CD4-positive, alpha-beta T cell treated with Interleukin-10 for 1 hour (primary cell): ENCODE measurements at places on chromosomes 4 and X.

GRCh38 chr4:139553751-139554641 lies 2.0 kb downstream of the SETD7 start:
- no peak for DNase-seq

- DNase-seq = no peak
Measured at GRCh38 chrX:18898492-18898891, 85.4 kb downstream of the PHKA2 start.

GRCh38 chr4:2827071-2827873 lies 16.4 kb upstream of the ADD1 start:
- DNase-seq = no peak

GRCh38 chrX:46978341-46979291 lies 66.4 kb downstream of the JADE3 start:
- peak; percentile 67 for DNase-seq

- DNase-seq = peak; percentile 82
Measured at GRCh38 chrX:23773601-23774175, 9.3 kb upstream of the SAT1 start.

DNA sequence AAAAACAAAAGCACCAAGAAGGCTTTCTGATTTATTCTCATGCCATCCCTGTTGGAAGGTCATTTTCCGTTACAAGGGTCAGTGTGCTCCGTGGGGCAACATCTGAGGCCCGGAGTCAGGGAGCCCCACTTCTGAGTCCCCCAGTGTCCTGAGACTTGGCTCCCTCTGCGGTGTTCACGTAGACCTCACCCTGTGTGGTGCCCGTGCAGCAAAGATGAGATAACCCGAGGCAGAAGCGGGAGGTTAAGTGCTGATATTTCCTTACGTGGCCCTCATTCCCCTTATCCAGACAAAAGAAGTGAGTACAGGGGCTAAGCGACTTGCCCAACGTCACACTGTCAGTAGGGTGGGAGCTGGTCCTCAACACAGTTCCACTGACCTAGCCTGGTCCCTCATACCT lies 3.5 kb downstream of the JAKMIP1 start:
- DNase-seq = no peak

GRCh38 chr4:39822662-39823061 lies 124.7 kb downstream of the UBE2K start:
- DNase-seq = no peak

DNA sequence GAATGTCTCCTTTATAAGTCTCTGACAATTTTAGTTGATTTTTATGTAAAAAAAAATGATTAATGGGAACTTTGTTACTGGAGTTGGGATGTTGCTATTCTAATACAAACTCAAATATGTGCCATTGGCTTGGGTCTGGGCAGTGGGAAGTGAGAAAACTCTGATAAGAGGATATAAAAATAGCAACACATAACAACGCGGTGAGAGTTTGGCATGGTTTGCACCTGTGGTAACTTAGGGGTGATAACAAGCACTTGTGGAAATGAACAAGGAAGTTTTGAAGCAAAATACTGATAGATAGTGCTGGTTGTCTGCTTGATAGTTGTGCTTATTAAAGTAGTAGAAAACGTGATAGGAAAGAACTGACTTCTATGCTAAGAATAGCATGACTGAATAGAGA lies 743.3 kb upstream of the AGA start:
- DNase-seq = no peak

GRCh38 chr4:14254252-14254651 lies 626.7 kb upstream of the BOD1L1 start:
- no peak for DNase-seq

GRCh38 chr4:77605210-77605902 lies at the start of gene CXCL13:
TSS of gene CXCL13 (plus strand) at chr4:77605820. CDS start at chr4:77605866, 46 bp downstream.
- no peak for DNase-seq

DNA sequence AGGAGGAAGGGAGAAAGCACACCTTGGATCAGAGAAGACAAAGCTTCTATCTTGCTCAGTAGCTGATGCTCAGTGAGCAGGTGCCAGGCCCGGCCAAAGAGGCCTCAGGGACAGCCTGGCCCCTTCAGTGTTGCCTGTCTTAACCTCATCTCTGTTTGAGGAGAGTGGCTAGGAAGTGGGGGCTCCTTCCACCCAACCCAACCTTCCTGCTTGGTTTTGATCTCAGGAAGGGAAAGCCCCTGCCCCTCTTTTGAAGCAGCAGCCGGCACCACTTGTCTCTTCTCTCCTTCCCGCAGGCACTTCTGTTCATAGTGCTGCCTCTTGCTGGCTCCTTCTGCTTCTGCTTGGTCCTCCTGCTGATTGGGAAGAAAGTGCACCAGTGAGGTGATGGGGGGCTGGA lies 2.4 kb upstream of the AFF2 start:
- DNase-seq = no peak

DNA sequence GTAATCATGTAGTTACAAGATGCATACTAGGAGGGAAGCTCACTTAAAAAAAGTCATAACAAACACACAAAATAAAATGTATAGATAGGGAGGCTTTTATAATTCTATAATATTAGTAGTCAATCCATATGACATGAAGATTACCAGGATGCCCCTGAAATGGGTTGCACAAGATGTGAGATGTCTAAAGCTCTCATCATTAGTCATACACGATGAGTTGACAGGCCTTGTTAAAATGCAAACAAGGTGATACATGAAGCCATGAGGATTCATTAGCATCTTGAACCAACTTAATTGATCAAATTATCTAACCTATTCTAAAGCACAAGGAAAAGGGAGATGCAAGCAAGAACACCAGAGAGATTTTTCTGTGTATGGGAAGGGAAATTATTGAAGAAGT lies 470.2 kb downstream of the IQCM start:
- DNase-seq = no peak

GRCh38 chr4:174144106-174144505 lies 139.4 kb downstream of the FBXO8 start:
- no peak for DNase-seq

DNA sequence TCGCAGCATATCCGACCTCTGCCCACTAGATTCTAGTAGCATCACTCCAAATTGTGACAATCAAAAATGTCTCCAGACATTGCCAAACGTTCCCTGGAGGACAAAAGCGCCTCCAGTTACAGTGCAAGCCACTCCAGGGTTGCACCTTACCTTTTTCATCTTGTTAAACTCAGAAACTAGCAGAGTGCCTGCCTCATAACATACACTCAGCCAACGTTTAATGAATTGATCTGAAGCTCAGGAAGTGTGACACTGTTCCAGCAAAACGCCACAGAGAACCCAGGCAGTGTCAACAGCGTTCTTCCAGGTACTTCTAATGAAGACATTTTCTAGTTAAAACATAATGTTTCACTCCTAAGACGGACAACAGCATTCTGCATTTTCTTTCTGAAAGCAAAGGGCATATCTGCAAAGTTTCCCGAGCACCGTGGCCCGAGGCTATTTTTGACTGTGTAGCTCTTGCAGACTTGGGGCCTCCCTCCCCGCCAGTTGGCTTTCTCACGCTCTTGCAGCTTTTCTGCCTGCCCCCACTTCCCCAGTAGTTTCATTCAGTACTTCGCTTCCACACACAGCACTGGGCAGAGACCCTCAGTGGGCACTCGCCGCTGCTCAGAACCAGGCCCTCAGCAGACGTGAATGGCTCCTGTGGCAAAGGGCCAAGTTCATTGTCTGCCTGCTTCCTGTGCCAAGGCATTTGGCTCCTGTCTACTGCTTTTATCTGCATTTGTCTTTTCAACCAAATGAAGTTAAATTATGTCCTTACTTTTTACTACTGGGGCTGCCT lies 133.4 kb upstream of the TTC29 start:
- DNase-seq = no peak

- DNase-seq = no peak
Measured at GRCh38 chrX:38233891-38234667, 13.4 kb upstream of the SRPX start.

GRCh38 chr4:156970501-156971164 lies 966 bp downstream of the PDGFC start:
- DNase-seq = no peak

DNA sequence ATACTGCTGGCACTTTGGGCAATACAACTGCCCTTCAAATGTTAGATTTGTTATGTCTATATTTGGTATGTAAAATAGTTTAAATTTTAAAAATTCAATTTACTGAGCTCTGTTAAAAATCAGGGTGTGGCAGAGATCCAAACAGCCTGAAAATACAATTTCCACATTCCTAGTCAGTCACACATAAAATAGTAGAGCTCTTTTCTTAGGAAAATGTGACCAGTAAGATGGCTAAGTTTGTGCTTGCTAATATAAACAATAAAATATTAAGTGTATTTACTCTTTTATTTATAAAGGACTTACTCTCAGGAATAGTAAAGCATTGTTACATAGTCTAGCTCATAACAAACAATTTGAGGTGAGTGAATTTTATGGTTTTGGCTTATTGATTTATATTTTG lies 200.2 kb downstream of the DKK2 start:
- DNase-seq = no peak

- DNase-seq = no peak
Measured at GRCh38 chr4:113951263-113951662, 28.2 kb downstream of the ARSJ start.

DNA sequence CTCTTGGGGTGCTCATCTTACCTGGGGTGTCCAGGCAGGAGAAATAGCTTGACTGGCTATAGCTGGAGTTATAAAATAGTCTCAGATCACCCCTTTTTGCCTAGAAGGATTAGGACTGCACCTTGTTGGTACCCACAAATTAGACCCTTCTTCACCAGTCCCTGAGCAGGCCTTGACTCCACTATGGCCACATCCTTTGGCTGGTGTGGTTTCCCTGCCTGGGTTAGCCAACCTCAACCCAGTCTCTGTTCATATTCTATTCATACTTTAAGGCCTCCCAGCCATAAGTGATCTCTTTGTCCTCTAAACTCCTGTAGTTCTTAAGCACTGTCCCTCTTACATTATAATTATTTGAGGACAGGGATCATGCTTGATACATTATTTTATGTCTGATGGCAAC lies 69.4 kb downstream of the ARX start:
- no peak for DNase-seq

DNA sequence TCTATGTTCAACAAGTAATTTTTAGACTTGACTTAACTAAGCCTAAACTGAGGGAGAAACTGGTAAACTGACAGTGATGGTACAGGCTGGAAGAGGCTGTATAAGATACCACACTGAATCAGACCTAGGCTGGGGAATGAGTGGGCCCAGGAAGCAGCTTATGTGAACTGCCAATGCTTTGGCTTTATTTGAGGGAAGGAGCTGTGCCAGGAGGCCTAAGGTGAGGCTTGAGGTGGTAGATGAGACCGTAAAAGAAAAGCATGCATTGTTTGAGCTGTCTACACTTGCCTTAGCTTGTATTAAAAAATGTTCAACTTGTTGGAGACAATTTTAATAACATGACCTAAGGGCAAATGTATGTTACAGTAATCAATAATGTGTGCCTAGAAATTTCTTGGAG lies 96.2 kb downstream of the RS1 start:
- DNase-seq = no peak

DNA sequence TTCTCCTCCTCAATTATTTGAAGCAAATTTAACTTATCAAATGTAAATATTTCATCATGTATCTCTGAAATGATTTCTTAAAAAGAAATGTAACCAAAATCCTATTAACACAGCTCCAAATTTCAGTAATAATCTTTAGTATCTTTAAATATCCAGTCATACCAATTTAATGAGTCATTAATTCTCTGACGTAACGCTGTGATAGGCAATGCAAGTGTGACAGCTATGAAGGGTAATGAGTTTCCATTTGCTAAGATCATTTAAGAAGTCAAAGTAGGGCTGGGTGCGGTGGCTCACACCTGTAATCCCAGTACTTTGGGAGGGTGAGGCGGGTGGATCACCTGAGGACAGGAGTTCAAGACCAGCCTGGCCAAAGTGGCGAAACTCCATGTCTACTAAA lies 15.6 kb downstream of the RPS3A start:
- DNase-seq = no peak

DNA sequence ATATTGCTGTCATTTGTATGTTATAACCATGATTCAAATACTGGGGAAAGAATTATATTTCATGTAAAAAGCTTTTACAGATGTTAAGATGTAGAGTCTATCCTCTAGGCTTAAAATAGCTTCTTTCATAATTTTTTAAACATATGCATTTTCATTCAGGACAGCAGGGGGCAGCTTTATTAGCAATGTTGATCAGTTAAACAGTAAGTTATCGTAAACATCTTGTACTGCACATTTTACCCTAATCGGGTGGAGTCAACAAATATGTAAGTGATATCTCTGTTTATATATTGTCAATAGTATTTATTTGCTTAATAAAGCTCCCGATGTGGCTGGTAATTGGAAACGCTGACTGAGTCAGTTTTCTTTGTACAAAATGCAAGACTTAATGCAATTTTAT lies 142.5 kb upstream of the MED14 start:
- DNase-seq = peak; percentile 52

DNA sequence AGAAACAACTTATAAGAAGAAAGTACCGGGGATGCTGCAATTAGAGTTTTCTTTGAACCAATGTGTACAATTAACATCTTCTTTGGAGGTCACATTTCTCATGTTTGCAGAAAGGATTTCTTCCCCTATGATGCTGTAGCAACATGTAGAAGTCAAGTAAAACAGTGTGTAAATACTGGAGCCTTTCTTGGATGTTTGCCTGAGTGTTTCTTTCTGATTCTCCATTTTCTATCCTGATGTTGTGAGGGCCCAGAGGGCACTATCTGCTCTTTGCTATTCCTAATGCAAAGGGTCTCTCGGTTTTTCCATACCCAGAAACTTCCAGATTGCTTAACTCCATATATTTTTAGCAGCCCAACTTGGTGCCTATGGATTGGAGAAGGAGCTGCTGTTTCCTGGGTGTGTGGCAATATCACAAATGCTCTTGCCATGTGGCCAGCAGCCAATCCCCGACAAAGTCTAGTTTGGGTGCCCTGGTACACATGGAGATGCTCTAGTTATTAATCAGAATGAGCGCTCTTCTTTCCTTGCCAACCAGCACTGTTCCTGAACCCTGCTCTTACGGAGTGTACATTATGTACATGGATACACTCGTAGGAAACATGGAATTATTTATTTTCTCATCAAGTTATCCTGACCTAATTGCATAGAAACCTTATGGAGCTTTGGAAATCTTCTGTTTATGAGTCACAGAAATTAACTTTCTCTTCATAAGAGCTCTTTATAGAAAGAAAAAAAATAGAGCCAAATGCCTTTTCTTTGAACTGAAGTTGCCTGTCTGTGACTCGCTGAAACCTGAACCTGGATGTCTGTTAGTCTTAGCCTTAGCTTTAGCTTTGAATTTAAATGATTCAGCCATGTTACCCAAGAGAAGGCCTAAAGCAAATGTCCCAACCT lies 67.0 kb upstream of the GPC4 start:
- DNase-seq = no peak
